ENCODE measurements at places on chromosomes 1 and 21.

GRCh38 chr1:119492763-119493162 lies 14.2 kb upstream of the HSD3B1 start:
- no peak for DNase-seq

- no peak for DNase-seq
Measured at GRCh38 chr21:44778499-44778911, 23.1 kb downstream of the UBE2G2 start.

DNA sequence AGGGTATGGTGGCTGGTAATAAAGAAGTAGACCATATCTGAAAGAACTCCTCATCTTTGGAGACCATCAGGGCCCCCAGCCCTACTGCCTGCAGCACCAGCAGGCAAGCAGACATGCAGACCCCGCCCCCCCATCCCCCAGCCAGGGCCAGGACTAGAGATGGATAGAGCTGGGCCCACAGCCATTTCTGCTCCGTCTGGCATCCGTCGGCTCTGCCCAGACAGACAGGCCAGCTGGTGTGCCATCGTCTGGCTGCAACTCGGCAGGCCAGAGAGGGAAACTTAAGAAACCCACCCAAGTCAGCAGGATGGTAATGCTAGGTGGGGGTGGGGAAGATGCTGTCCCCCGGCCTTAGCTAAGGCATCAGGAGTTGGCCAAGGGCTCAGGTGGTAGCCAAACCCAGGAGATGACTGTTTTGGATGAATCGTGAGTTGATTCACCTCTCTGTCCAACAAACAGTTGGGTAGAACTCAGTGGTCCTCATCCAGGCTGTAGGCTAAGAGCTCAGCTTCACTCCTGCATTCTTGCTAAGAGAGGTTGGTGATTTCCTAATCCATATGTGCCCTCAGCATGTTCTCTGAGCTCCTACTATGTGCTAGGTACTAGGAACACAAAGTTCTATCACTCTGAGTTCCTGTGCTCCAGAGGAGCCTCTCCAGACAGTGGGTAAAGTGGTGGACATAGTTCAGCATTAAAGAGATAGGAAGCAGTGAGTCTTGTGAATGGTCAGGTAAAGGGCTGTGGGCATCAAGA lies 23.2 kb upstream of the TMEM222 start:
- no peak for DNase-seq

GRCh38 chr21:26804895-26805609 lies 40.2 kb downstream of the ADAMTS1 start:
- no peak for DNase-seq

GRCh38 chr1:246434335-246434734 lies 72.7 kb downstream of the SMYD3 start:
- no peak for DNase-seq

DNA sequence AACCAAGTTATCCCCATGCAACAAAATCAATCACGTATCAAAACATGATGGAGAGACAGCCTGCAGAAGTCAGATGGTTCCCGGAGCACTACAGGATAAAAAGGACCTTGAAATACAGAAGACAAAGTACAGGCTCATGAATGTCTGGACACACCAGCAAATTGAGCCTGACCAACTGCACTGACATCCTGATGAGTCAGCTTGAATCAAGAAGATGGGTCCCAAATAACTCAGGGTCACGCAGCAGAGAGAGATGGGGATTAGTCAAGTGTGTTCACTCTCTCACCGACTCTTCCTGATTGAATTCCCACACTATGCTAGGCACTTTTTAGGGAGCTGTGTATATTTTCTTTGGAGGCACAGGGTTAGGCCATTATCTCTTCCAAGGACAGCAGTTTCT lies 71.1 kb upstream of the DIRAS3 start:
- no peak for DNase-seq

GRCh38 chr1:40308036-40308727 lies 8.9 kb downstream of the COL9A2 start:
- DNase-seq: no peak

- DNase-seq: no peak
Measured at GRCh38 chr1:35894183-35894582, 11.2 kb downstream of the AGO1 start.

DNA sequence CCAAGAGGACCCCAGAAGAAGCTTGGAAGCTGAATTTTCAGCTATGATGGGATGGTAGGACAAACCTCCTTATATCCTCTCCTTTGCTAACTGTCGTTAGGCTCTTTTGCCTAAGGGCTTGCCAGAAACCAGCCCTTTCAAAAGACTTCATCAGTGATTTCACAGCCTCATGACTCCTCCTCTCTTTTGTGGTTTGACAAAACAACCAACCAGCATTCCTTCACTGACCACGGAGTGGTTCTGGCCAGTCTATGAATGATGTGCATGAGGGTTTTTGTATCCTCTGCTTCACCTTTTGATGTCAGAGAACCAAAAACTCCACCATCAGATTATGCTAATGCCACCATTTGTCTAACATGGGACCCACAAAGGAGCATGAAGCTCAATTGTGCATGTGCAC lies 116.9 kb upstream of the COA6 start:
- no peak for DNase-seq

DNA sequence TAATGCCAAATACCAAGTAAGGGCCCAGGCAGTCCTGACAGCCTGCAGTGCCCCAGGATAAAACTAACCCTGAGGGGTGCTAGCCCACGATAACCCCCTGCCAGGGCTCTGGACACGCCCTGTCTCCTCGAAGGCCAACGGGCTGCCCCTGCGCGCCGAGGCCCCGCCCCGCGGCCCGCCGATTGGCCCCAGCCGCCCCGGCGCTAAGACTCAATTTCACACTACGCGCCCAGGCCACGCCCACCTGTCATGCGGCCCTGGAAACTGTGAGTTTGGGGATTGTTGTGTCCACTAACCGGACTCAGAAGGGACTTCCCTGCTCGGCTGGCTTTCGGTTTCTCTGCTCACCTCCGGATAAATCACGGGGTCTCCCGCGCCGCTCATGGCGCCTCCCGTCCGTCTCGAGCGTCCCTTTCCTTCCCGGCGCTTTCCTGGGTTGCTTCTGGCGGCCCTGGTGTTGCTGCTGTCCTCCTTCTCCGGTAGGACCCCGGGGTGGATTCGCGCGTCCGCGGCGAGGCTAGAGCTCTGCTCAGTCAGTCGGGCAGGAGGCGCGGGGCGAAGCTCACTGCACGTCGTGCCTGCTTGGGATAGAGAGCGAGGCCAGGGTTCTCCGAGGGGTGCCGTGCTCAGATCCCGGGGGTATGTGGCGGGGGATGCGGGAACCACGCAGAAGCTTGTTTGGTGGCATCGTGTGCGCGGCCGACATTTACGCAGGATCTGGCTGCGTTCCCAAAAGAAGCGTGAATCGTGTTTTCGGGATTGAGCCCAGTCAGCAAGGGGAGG lies at the start of gene CR1L:
TSS of gene CR1L (plus strand) at position 282 of the 783 bp plus-strand sequence. CDS start at position 383, 101 bp downstream.
- DNase-seq: no peak

- no peak for DNase-seq
Measured at GRCh38 chr1:113281550-113281949, 108.8 kb upstream of the MAGI3 start.

DNA sequence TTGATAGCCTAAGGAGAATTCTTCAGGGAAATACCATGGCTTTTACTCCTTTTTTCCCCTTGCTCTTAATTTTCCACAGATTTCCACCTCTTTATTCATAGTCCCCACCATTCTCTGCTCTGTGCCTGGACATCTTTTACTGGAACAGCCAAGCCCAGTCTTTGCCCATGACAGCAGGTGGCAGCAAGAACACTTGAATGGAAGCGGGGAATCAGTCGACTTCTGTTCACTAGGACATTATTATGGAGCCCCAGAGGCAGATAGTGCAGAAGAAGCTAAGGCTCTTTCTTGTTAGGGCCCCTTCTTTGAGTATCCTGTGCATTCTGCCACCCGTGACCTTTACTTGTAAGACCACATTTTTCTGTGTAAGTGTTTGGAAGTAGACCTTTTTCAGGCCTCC lies 6.3 kb downstream of the OR14I1 start:
- no peak for DNase-seq

DNA sequence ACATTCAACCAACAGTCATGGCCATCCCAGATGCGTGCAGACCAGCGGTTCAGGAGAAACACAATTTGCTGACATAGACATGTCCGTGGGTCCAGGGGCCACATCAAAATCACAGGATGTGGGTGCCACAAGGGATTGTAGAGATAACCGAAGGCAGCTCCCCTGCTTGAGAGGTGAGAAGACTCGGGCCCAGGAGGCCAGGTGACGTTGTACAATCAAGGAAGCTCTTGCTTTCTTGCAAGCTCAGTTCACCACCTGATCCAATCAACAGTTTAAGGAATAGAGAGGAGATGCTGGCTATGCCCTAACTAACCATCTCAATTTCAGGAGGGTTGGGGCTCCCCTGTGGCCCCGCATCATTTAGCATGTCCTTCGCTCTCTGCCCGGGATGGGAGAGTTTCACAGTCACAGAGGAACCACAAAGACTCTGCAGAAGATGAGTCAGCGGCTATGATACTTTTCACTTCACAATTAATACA lies 19.5 kb downstream of the UBASH3A start:
- DNase-seq: no peak

DNA sequence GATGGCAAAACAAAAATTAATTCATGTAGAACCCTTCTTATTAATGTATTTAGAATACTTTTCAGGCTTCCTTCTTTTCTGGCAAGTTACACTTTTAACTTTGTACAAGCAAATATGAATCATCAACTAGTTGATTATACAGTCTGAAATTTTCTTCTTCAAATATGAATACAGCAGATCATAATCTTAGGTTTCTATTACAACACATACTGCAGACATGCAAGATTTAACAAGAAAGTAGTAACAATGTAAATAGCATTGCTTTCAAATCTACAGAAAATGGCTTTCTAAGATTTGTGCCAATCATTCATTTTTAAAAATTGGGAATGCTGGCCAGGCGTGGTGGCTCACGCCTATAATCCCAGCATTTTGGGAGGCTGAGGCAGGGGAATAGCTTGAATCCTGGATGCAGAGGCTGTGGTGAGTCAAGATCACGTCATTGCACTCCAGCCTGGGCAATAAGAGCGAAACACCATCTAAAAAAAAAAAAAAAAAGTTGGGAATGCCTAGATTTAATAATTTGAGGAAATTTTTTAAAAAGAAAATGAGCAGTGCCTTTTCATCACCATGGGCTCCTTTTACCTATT lies 68.4 kb upstream of the DPYD start:
- DNase-seq: no peak

- DNase-seq: no peak
Measured at GRCh38 chr1:55823541-55824250, 608.5 kb upstream of the USP24 start.

DNA sequence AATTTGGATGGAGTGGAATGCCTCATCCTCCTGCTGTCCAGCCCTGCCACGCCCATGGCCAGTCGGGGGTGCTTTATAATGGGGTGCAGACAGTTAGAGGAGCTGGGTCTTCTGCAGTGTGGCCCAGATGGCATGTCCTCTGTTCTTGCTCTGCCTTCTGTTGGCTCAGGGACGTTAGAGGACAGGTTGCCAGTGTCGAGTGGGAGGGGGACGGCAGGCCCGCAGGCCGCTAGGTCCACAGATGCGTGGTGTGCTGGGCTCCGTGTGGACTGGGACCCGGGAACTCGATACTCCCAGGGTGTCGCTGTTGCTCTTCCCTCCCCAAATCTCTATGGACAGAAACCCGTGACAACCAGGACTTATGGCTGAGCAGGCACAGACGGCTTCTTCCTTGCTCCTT lies 33.3 kb downstream of the SIM2 start:
- no peak for DNase-seq

DNA sequence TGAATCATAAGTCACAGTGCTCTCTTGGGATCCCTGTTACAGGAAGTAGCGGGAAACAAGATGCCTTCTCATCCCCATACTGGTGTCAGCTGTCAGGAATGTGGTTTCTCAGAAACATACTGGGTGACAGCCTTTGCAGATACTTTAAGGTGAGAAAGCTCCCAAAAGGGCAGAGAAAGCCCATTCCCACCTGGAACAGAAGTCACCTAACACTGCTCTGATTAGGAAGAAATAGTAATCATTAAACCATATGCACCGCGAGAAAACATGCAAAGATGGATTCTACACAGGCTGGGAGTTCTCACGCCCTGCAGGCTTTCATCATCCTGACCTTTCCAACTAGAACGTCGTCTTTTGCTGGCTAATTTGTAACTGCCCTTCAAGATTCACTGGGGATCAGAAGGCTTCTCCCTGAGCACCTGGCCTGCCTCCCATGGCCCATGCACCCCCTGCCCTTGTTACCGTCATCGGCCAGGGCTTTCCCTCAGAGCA lies 46.2 kb upstream of the SLC44A3 start:
- DNase-seq: no peak

DNA sequence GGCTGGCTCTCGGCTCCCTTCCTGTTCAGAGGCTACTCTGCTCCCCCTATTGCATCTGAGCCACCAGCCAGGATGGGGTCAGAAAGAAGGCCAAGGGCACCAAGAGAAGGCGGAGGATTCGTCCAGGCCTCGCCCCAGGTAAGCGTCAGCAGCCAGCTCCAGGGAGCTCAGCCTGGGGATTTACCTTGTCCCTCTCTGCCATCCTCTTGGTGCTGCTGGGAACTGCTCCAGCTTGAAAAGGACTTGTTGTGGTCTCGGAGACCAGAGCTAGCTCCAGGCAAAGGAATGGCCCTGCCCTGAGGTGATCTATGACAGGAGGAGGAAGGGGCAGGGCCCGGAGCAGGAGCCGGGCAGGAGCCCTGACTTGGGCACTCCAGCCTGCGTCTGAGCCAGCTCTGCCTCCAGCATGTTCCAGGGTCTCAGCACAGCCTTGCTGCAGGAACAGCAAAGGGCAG lies 113.7 kb upstream of the IFFO2 start:
- DNase-seq: no peak

DNA sequence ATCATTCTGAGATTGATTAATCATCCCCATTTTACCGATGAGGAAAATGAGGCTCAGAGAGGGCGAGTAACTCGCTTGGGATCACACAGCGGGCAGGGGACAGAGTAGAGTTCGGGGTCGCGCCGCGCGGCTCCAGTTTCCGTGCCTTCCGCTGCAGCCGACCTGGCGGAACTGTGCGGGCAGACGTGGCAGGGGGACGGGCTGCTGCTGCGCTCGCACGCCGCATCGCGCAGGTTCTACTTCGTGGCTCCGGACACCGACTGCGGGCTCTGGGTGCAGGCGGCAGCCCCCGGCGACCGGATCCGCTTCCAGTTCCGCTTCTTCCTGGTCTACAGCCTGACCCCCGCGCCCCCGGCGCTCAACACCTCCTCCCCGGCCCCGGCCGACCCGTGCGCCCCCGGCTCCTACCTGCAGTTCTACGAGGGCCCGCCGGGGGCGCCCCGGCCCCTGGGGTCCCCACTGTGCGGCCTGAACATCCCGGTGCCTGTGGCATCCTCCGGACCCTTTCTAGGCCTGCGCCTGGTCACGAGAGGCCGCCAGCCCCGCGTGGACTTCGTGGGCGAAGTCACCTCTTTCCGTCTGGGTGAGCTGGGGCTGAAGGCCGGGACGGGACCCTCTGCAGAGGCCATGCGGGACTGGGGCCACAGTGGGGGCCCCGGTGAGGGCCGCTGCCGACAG lies 2.3 kb downstream of the LDLRAD2 start:
- no peak for DNase-seq

- DNase-seq: no peak
Measured at GRCh38 chr1:165525708-165526107, 18.1 kb upstream of the LRRC52 start.

GRCh38 chr1:78672428-78672827 lies 22.8 kb downstream of the IFI44 start:
- DNase-seq: no peak

- DNase-seq: no peak
Measured at GRCh38 chr1:159970932-159971342, 16.9 kb upstream of the SLAMF9 start.

All from LNCaP clone FGC (cell line).